ENCODE measurements at places on chromosomes 7 and 10.

DNA sequence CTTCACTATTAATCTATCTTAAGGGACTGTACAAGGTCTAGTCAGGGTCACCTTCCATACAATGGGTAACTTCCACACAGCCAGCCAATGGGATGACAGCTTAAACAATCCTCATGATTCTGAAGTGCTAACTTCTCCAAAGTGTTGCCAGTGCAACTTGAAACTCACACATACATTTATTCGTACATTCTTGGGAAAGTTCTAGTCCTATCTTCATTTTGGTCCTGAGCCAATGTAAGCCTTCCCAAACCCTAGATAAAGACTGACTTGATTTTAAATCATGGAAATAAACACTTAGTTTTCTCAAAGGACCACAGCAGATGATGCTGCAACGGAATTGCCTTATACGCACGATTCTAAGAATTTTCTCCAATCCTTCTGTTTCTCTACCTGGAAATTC lies 117.5 kb upstream of the COL1A2 start:
- DNase-seq = no peak

GRCh38 chr10:86936661-86937501 lies 20.5 kb downstream of the MMRN2 start:
- no peak for DNase-seq

- DNase-seq = no peak
Measured at GRCh38 chr10:79250259-79250658, 97.0 kb upstream of the PPIF start.

GRCh38 chr7:2498708-2499107 lies 20.9 kb upstream of the LFNG start:
- no peak for DNase-seq

DNA sequence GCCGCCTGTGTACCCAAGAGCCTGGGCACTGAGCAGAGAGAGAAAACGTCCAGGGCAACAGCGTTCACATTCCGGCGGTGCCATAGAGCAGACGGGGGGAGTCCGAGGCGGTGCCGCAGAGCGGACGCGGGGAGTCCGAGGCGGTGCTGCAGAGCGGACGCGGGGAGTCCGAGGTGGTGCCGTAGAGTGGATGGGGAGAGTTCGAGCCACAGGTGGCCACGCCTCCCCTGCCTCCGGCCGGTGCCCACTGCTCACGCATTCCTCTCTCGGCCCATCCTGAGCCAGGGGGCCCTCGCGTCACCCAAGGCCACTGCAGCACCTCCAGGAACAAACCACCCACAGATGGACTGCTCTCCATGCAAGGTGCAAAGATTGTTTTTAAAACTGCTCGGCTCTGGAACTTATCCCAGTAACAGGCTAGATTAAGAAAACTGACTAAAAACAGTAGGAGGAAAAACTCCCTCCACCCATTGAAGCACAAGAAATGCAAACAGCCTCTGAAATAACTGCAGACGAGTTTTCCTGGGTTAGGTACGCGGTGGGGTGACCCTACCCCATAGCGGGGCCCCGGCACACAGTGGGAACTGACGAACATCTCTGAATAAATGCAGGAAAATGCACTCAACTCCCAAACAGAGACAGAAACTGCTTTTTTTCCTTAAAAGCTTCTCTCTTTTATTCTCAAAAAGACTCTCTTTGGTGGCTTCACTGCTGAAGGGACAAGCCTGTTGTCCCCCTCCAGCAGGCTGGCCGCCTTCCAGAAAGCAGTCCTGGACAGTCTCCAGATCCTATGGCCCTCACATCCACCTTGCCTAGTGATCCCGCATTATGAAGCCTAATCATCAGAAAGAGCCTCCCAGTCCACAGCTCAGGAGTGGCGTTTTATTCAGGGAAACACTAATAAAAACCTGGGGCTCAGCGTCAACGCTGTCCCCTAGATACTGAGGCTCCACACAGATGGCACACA lies 55.9 kb downstream of the DIP2C start:
- peak; percentile 12 for DNase-seq

Data from NCI-H2081 (cell line).